Upper lobe of left lung (tissue), 6 donors: ENCODE measurements at places on chromosomes 2 and 18. TPM values are rescaled to one million over a fixed set of nuclear protein-coding genes. Genes with fewer than 3 reads are reported as not detected.

GRCh38 chr2:168552450-168552856, 96.4 kb downstream of the CERS6 start:
- no peak for DNase-seq

- DNase-seq, result no peak
Observed at GRCh38 chr18:9824952-9825371, 60.8 kb upstream of the TXNDC2 start.

- no peak for DNase-seq
Observed at GRCh38 chr2:135821190-135821589, 15.8 kb downstream of the LCT start.

- DNase-seq, result no peak
Observed at GRCh38 chr2:148529745-148530144, 114.8 kb upstream of the EPC2 start.

DNA sequence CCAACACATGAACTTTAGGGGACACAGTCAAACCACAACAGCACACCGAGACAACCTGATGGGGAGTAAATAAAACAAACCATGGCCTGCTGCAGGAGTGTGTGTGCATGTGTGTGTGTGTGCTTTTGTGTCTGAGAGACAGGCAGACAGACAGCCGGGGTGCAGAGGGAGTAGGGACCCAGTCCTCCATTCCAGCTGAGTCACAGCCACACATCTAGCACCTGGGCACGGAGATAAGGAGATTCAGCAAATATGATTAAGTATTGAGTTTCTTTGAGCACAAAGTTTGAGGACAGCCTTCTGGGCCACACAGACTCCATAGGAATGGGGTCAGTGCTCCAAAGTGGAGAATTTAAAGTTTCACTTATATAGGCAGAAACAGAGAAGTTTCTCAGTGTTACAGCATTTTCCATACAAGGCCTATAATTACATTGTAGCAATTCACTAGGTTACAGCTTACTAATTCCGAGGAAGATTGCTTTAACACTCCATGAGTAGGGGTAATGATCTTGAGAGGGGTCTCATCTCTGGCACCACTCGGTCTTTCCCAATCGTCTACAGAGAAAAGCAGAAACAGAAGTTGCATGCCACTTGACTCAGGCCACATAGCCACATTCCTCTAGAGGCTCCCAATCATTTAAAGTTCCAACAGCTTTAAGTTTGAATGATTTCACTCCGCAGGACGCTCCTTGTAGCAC, 30.8 kb upstream of the PRLH start:
- DNase-seq, result no peak

DNA sequence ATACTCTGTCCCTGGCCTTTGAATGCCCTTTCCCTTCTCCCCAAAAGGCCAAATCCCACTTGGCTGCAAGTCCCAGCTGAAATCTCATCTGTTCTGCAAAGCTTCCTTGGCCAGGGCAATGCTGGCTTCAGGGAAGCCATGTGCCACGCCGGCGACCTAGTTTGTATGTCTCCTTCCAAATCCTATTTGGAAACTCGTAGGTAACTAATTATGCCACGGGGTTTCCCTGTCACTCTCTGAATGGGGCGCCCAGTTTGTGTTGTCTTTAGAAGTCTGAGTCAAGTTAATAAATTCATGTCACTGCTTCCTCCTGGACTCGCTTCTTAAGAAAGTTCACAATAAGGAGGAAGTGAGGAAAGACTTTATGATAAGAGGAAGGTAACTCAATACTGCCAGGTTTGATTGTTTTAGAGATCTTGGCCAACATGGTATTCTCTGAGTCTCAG, 19.1 kb downstream of the FHL2 start:
- no peak for DNase-seq

Gene NEU4
- not detected for total RNA-seq
